H1 (cell line): ENCODE measurements at places on chromosomes 1 and 21.
A peak's percentile ranks its signal among the peaks of the same experiment; 100 is the strongest.

DNA sequence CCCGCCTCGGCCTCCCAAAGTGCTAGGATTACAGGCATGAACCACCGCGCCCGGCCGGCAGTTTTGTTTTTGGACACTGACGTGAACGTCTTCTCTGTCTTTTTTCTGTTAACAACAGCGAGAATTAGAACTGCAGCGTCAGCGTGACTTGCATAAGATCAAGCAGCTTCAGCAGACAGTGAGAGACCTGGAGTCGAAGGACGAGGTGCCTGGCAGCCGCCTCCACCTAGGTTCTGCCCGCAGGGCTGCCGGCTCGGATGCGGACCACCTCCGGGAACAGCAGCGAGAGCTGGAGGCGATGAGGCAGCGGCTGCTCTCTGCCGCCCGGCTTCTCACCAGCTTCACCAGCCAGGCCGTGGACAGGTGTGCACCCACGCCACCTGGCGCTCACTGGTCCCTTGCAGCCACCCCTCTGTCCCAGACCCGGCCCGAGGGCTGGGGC, 22.9 kb upstream of the DIP2A start:
- DNase-seq, result no peak

DNA sequence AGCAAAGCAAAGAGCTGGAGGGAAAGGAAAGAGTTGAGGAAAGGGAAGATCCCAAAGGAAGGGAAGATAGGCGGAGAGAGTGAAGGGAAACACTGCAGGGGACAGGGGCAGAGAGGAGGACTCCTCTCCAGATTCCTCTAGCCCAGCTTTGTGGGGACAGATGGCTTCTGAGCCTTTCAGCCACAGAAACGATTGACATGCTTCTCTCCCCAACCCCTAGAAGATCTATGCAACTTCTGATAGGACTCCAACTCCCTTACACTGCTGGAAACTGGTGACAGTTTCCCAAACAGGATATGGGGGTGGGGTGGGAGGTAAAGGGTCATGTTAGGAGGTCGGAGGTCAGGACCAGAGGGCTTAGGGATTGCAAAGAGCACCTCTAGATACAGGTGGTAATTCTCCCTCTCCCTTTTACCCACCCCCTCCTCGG, 6.5 kb downstream of the MEX3A start:
- no peak for DNase-seq

DNA sequence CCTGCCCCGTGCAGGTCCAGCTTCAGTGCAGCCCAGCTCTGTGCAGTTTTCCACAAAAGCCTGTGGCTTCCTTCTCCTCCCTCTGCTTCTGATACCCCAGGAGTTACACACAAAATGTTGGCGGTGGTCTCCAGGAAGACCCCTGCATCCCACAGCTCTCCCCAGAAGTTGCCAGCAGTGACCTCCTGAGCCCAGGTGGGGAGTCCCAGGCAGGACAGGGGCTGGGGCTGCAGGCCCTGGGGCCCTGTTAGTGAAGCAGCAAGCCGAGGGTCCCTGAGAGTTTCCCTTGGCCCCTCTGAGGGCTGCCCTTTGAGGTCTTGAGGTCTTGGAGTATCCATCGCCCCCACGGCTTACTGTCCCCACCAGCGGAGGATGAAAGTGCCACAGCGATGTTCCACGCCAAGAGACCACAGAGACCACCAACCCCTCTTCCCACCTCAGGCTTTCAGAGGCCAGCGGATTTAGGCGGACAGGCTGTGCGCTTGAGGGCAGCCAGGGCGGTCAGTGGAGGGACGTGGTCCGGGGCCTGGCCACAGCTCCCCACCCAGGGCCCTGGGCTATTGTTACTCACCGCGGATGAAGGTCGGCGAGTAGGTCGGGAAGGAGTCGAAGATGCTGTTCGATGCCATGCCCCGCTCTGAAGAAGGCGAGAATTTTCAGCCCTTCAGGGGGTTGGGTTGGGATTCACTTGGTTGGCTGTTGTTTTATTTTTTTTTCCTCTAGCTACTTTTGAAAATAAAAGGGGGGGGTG, 34.0 kb upstream of the RUNX3 start:
- DNase-seq, result no peak

DNA sequence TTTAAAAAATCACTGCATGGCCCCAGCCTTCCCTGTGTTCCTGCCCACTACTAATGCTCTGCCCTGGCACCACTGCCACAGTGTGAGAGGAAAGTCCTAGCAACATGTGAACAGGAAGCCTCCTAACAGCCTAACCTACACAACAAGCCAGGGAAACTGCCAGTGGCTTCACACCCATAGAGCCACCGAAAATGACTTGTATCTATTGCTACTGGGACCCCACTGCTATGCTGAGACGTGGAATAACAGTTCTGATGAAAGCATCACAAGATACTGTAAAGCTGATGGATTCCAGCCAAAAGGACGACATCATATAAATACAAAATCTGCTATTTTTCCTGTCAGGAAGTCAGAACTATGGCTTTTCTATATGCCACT, 74.9 kb downstream of the JAK1 start:
- DNase-seq, result no peak

- DNase-seq, result no peak
Observed at GRCh38 chr1:110055493-110056284, 14.8 kb downstream of the ALX3 start.

- no peak for DNase-seq
Observed at GRCh38 chr1:44842486-44842861, 579 bp downstream of the PTCH2 start.

- DNase-seq, result no peak
Observed at GRCh38 chr1:41169066-41169798, 72.9 kb downstream of the SCMH1 start.

- DNase-seq, result no peak
Observed at GRCh38 chr1:12282142-12282541, 52.3 kb downstream of the VPS13D start.

- DNase-seq, result no peak
Observed at GRCh38 chr1:109963864-109964263, 20.7 kb upstream of the AHCYL1 start.

- DNase-seq, result peak; percentile 41
Observed at GRCh38 chr1:237851210-237851845, 39.4 kb downstream of the ZP4 start.

- no peak for DNase-seq
Observed at GRCh38 chr1:30733493-30733892, 10.1 kb upstream of the MATN1 start.

- no peak for DNase-seq
Observed at GRCh38 chr1:23611601-23612327, 52.5 kb upstream of the ID3 start.

GRCh38 chr1:17635811-17636210, 96.3 kb downstream of the ARHGEF10L start:
- no peak for DNase-seq

DNA sequence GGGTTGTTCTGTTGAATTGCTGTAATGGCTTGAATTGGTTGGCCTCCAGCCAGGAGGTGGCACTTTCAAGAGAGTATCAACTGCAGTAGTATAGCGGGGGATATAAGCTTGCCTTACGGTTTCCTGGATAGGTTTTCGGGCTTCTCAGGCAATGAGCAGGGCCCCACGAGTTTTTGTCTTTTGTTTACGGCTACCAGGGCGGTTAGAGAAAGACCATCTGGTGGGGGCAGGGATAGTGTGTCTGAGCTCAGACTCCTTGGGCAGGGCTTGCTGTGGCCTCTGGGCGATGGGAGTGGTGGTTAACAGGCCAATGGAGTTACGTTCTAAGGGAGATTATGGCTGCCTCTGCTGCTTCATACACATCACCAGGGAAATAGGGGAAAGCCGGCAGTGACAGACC, 62.8 kb downstream of the DTL start:
- DNase-seq, result no peak

DNA sequence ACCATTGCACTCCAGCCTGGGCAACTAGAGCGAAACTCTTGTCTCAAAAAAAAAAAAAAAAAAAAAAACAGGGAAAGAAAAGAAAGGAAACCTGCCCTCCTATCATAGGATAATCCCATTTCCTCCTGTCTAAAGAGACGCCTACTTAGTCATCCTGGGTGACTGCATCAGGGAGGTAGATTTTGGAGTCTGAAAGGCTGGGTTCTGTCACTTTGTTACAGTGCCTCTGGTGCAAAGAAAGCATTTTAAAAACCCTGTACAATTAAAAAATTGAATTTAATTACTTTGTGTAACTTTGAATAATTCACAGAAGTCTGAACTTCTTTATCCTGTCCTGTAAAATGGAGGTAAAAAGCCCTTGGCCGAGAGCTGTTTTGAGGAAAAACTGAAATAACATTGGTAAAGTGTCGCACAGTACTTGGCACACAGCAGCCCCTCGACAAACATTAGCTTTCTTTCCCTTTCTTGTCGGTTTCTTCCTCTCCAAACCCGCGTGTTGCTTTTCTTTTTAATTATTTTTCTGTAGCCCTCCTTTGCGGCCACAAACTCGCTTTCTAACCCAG, 657 bp upstream of the HDAC1 start:
- no peak for DNase-seq

- no peak for DNase-seq
Observed at GRCh38 chr1:216193839-216194443, 229.3 kb downstream of the USH2A start.

DNA sequence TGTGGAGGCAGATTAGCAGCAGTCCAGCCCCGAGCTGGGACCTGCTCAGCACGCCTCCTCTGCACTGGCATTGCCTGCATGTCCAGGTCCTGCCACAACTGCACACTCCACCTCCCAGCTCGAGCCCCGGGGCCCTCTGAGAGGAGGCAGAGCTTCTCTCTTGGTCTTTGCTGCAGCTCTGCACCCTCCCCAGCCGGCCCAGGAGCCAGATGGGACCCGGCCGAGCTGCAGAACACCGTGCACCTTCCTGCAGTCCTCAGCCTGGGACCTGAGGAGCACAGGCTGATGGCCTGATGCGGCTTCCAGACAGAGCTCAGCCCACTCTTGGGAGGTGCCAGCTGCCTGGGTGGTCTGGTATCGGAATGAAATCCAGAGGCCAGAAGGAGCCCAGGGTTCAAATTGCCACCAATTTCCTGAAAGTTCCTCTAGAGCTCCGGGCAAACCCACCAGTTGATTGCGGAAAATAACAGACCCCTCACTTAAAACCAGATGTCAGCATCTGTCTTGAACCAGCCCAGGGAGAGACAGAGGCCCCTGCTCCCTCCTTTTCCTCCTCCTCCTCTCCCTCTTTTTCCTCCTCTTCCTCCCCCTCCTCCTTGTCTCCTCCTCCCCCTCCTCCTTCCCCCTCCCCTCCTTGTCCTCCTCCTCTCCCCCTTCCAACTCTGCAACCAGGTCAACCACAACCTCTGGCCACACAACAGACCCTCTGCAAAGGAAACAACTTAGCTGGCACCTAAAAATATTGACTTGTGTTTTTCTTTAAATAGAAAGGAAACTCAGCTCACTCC, 10.6 kb upstream of the SPSB1 start:
- no peak for DNase-seq

- no peak for DNase-seq
Observed at GRCh38 chr1:240344918-240345317, 253.2 kb downstream of the FMN2 start.

DNA sequence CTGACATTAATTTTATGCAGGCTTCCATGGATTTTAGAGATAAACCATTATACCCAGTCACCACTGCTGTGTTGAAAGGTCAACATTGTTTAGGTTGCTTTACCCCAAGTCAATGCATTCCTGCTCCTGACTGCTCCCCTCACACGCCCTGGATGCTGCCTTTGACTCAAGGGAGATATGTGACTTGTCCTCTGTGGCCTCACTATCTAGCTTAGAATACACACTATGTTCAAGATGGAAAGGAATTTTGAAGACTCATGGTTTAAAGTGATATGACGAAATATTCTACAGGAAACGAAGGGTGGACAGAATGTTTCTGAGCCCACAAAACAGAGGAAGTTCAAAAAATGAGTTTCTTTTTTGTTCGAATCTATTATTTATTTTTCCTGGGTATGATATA, 170.4 kb upstream of the NR5A2 start:
- DNase-seq, result no peak

- DNase-seq, result no peak
Observed at GRCh38 chr1:19071674-19072281, 115.3 kb upstream of the IFFO2 start.

- DNase-seq, result no peak
Observed at GRCh38 chr1:214219902-214220301, 61.1 kb upstream of the SMYD2 start.

- DNase-seq, result peak; percentile 59
Observed at GRCh38 chr1:151547119-151547899, 7.2 kb downstream of the TUFT1 start.

DNA sequence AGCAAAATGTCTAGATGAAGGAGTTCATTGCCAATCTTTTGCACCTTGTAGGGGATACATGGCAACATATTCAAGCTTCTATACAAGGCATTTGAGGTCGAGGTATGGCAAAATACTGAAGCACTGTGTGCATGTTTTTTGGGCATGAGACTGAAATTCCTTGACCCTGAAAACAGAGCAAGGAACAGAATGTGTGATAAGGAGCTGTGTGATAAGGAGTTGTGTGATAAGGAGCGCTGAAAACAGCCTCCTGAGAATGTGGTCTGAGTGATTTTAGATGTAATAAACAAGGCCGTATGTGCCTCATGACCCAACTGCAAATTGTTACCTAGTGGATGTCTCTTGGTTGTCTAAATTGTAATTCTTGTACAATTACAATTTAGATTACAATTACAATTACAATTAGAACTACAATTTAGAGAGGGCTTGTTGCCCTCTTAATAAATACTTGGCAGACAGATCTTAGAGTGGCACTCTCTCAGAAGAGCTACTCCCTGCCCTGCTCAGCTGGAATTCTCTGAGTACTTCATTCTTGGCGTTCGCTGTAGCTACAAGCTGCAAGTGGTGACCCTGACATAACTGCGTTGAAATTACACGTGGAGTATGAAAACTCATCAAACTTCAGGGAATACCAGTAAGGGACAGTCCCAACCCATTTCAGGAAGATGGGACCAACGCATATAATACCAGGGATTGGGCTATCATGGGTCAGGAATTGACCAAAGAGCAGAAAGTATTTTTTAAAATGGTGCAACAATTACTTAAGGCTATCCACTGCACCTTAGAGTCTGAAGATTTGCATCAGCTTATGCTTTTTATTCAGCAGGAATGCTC, 20.0 kb upstream of the ITLN1 start:
- DNase-seq, result no peak

DNA sequence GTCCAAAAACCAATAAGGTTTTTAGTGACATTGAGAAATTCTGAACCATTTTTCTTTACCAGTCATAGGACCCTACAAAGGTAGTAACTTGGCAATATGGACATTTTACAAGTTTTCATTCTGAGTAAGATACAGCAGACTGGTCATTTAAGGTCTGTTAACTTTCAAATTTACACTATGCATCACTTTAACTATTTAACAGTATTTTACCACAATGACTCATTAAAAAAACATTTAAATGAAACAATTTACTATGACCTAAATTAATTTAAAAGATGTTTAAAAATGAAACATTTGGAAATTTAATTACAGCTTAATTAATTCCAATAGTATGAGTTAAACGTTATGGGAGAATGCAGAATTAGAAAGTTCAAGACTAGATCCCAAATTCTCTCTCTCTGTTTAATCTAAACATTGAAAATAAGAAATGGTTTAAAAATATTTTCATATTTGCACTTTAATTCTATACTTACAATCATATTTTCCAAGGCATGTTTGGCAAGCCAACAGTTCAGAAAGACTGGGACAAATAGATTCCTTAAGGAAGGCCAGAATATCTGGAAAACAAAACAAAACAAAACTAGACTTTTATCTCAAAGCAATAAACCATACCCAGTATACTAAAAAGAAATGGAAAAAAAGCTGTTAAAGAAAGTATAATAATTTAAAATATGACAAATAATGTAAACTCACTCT, 140.9 kb downstream of the KCNT2 start:
- DNase-seq, result no peak

- no peak for DNase-seq
Observed at GRCh38 chr1:153688276-153688675, 9.8 kb downstream of the NPR1 start.
